Testis (tissue), 5 donors: ENCODE measurements at places on chromosomes 1 and 21. TPM values are rescaled to one million over a fixed set of nuclear protein-coding genes. Genes with fewer than 3 reads are reported as not detected.

DMBX1 gene
- 1.7 TPM for total RNA-seq

DNA sequence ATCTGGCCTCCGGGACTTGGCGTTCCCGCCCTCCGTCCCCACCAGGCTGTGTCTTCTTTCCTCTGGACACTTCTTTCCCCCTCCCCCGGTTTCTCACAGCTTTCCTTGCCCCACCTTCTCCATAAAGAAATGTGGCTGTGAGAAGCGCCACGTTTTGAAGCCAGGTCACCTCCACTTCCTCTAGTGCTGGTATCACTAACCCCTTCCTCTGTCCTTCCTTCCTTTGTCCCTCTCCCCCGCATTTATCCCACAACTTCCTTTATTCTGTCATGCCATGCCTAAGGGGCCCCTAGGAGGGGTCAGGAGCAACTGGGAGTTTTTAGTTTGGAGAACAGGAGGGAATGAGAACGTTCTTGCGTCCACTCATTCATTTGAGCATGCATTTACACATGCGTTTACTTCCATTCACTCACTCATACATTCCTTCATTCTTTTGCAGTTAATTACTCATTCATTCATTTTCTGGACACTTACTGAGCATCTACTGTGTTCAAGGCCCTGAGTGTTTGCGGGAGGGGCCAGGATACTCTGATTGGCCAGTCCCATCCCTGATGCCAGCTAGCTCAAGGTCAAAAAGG is 5.0 kb upstream of the ACOT11 start:
- no peak for DNase-seq

DNA sequence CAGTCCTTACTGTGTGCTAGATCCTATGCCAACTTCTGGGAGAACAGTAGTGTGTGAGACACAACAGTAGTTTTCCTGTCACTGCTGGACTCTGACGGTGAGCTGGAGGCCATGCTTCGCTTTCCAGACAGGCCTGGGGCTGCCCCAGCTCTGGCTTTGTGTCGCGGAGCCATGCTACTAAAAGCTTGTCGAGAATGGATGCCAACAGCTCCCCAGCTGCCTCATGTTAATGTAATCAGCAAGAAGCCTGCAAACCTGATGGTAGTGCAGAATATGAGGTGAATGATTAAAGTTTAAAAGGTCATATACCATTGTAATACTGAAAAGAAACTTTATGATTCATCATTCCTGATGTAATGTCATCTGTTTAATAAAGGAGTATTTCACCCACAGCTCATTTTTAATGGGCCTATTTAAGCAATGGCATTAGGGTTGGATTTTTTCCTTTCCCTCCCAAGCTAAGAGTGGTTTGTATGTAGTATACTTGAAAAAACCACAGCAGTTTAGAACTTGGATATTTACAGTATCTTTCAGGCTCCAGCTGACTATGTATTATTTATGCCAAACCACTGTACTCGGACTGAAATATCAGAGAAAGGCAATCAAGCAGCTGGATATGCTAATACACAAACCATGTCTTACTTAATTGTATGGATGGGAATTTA is 343.0 kb downstream of the NUF2 start:
- DNase-seq: no peak

- peak; percentile 52 for DNase-seq
These were observed 682 bp downstream of the SUCO start for GRCh38 chr1:172533513-172534151.

DNA sequence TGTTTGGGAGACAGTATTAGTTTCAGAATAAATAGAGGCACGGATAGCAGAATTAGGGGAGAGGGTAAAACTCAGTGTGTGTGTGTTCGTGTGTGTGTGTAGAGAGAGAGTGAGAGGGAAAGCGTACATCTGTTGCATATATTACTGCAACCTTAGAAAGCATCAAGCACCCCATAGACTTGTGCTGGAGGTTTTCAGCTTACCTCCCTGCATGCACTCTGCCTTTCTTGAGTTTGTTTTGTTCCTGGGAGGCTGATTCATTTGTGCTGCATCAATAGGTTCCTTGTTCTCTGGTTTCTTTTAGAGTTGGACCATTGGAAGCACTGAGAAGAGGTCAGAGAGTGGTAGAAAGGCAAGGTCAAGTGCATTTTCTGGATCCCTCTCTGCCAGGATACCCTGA is 104.4 kb upstream of the KCNK1 start:
- no peak for DNase-seq

URB2 gene
- total RNA-seq: 18.8 TPM

GRCh38 chr1:192983349-192983980 is 75.7 kb downstream of the UCHL5 start:
- DNase-seq: no peak

DNA sequence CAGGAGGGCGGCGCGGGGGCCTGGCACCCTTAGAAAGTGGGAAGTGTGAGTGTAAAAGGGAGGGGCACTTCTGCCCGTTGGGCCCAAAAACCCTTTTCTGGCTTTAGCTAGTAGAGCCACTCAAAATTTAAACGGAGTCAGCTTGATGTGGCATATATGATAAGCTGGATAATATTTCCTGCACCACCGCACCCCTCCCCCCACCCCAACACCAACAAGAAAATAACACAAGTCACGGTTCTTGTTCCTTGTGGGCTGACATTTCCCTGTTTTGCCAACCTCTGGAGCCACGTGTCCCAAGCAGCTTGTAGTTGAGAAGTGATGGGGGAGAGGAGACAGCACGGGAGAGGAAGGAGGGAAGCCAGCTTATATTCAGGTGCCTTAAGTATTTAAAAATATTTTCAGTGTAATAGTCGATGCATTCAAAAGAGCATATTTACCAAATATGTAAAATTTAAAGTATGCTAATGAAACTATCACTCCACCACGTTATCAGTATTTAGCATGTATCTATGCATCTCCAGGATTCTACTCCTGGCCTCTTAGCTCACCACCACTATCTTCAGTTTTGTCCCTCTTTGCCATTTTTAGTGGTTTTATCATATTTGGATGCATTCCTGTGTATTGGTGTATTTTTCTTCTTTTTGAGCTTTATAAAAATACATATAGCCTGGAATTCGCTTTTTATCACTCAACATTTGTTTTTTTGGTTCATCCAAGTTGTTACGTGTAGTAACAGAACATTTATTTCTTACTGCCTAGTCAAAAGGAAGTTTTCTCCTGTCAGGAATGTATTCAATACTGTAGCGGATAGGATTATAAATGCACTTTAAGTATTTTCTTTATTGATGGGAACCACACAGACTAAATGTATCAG is 773 bp upstream of the DDX59 start:
- DNase-seq: peak; percentile 79

TMEM61 gene
- 1.1 TPM for total RNA-seq

GRCh38 chr1:177571485-177572076 is 398.3 kb downstream of the SEC16B start:
- DNase-seq: no peak

SHISA4 gene
- 45.5 TPM for total RNA-seq

DNA sequence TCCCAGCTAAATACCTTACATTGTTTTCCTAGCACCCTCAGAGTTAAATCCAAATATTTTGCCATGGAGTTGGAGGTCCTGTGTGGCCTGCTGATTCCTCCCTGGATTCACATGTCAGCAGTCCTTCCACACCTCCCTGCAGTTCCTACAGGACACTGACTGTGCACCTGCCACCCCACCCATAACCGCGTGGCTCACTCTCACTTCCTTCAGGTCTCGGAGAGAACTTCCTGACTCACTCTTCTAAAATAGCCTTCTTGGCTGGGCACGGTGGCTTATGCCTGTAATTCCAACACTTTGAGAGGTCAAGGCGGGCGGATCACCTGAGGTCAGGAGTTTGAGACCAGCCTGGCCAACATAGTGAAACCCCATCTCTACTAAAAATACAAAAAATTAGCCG is 8.4 kb upstream of the CAMTA1 start:
- DNase-seq: no peak

GRCh38 chr1:149997585-149998262 is 12.8 kb downstream of the OTUD7B start:
- DNase-seq: no peak

- no peak for DNase-seq
These were observed 138.6 kb downstream of the LIPI start for GRCh38 chr21:14071902-14072734.

- no peak for DNase-seq
These were observed 362 bp upstream of the ROR1 start for GRCh38 chr1:63773496-63773814.

NHLH1 gene
- total RNA-seq: 0.37 TPM

DNA sequence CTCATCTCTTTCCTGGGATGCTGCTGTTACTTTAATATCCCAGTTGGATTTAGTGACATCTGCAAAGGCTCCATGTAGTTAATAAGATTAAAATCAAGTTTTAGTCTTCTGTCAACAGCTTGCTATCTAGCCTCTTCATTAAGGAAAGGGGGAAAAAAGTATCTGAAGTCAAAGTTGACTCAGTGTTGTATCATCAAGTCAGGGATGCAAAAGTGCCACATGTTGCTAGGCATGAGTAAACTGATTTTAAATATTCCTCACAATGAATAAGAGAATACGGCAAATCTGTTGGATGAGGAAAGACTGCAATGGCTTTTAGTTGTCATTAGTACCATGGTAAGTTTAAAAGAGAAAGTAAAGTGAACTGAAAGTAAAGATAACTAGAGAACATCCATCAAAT is 383.2 kb upstream of the ZRANB2 start:
- DNase-seq: no peak

TMEM35B gene
- 43.5 TPM for total RNA-seq
